CD4-positive, CD25-positive, alpha-beta regulatory T cell (primary cell): ENCODE measurements at places on chromosomes 1 and 21.

- DNase-seq, result no peak
- H3K4me1 ChIP-seq, result peaks cover 13% of the 10 kb centered on the region
- H3K27ac ChIP-seq, result no peak overlapping the region
- H3K27me3 ChIP-seq, result no peaks in the 10 kb centered on the region
Measured at GRCh38 chr1:84855691-84856630, 37.0 kb downstream of the LPAR3 start.

DNA sequence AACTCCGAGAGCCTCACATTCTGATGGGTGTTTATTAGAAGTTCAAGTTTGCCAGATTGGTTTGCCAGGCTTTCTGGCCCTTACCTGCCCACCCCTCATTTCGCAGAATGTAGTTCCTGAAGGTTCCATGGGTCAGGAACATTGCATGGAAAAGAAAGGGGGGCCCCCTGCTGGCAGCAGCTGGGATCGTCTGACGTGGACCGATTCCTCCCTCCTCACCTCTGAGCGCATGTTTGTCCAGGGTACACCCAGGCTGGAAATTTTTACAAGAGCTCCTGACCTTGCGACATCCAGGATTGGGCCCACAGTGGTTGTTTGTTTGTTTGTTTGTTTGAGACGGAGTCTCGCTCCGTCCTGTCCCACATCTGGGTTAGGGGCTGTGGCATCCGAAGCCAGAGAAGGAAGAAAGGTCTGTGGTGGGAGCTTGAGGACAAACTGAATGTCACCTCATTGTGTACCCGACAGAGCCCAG lies 126.0 kb upstream of the TMEM51 start:
- no peaks in the 10 kb centered on the region for H3K27me3 ChIP-seq
- no peak overlapping the region for H3K27ac ChIP-seq
- no peaks in the 10 kb centered on the region for H3K4me1 ChIP-seq
- no peaks in the 10 kb centered on the region for H3K36me3 ChIP-seq

DNA sequence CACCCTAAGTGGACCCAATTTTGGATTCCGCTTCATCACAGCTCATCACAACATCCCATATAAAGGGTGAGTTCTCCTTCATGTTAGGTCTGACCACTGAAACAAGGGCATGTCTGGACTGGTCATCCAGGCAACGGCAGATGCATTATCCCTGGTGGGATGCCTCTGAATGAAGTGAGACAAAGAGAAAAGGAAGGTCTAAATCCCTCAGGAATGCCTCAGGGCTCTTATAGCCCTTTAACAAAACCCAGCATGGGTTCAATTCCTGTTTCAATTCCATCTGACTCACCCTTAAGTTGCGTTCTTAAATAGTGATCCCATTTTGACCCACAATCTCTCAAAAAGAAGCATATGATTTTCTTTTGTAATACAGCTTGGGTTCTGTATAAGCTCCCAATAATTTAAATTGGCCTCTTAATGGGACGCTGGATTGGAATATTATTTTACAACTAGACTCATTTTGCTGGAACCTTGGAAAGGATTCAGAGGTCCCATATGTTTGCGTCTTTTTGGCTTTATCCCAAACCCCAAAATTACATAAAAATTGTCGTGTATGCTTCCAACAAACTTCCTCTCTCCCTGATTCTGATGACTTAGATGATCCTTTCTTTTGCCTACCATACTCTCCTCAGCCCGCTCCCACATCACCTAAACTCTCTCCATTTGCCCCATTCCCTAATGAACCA lies 287.4 kb upstream of the ZP4 start:
- no peaks in the 10 kb centered on the region for H3K27me3 ChIP-seq
- no peaks in the 10 kb centered on the region for H3K4me1 ChIP-seq
- H3K4me3 ChIP-seq, result no peak overlapping the region
- H3K27ac ChIP-seq, result no peak overlapping the region

DNA sequence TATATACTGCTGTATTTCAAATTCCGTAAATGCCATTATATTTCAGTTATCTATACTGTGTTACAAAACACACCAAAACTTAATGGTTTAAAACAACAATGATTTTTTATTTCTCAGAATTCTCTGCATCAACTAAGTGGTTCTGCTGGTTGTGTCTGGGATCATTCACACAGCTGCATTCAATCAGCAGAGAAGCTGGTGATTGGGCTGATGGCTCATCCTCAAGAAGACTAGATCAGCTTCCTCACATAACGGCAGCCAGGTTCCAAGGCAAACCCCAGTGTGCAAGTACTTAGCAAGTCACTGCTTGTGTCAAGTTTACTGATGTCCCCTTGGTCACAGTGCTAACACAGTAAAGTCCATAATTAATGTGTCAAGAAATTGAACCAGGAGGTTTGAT lies 86.3 kb upstream of the VANGL1 start:
- H3K36me3 ChIP-seq, result no peaks in the 10 kb centered on the region
- no peak overlapping the region for H3K4me3 ChIP-seq
- DNase-seq, result no peak
- H3K4me1 ChIP-seq, result no peaks in the 10 kb centered on the region

DNA sequence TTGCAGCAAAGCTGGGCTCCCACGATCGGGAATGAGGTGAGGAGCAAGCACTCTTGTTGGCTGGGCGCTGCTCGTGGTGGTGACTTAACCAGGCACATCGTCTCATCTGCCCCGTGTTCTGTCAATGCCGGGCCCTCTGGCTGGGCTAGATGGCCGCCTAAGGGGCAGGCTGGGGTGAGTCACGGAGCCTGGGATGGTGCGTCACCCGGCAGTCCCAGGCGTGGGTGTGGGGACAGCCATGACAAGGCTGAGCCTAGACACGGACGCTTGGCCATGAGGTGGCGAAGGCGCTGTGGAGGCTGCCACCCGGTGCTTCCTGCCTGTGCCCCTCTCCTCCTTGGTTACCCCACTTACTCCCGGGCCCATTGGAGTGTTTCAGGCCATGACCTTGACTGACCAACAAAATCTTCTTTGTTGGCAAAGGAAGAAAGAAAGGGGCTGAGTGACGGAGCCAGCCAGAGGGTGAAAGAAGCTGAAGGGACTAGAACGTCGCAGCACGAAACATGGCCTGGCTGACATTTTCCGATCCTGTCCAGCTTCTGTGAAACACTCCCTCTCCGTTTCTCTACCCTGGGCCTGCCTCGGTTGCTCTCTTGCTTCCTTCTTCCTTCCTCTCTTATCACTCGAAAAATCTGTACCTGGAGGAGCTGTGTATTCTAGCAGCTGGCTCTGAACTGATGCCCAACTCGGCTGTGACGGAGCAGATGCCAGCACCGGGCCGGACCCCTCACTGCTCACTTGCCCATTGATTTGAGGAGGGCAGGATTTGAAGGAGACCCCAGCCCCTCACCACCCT lies 596 bp downstream of the CD247 start:
- DNase-seq, result peak; percentile 69
- peaks cover 11% of the 10 kb centered on the region for H3K36me3 ChIP-seq
- H3K27ac ChIP-seq, result peak overlapping the region; percentile 93

DNA sequence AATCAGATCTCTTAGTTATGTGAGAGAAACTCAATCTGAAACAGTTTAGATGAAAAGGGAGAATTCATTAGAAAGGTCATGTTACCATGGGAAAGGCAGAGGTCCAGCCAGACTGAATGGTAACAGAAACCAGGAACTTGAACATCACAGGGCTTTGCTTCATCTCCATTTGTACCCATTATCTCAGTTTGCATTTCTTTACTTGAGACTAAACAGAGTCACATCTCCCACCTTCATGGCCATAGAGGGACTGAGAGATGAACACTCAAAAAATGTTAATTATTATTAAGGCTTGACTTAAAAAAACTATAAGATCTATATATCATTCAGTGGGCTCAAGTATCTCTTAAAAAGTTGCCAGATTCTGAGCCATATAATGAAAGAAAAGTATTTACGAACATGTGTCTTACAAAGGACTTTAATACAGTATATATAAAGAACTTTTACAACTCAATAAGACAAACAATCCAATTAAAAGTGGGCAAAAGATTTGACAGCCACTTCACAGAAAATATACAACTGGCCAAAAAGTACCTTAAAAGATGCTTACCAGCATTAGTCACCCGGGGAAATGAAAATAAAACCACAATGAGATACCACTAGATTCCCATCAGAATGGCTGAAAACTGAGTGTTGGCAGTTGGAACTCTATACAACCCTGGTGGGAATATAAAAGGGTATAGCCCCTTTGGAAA lies 13.2 kb downstream of the KYAT3 start:
- no peak overlapping the region for H3K4me3 ChIP-seq
- H3K27ac ChIP-seq, result no peak overlapping the region
- H3K36me3 ChIP-seq, result peaks cover 18% of the 10 kb centered on the region
- no peak for DNase-seq

DNA sequence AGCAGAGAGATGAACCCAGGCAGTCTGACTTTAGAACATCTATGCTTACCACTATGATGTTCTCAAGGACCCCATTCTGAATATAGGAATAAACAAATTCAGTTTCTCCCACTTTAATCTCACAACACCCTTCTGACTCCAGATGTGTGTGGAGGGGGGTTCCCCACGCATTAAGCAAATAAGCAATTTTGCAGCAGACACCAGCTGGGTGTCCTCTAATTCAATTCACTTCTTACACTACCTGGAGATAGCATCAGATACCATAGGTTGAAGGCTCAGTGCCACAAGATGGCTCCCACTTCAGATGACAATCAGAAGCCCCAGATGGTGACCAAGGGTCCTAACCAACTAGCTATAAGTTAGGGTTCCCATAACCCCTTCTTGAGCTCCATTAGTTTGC lies 30.3 kb upstream of the CEP350 start:
- DNase-seq, result no peak
- no peaks in the 10 kb centered on the region for H3K27me3 ChIP-seq
- no peaks in the 10 kb centered on the region for H3K4me1 ChIP-seq
- H3K36me3 ChIP-seq, result peaks cover 25% of the 10 kb centered on the region
- no peak overlapping the region for H3K4me3 ChIP-seq
- no peak overlapping the region for H3K27ac ChIP-seq

DNA sequence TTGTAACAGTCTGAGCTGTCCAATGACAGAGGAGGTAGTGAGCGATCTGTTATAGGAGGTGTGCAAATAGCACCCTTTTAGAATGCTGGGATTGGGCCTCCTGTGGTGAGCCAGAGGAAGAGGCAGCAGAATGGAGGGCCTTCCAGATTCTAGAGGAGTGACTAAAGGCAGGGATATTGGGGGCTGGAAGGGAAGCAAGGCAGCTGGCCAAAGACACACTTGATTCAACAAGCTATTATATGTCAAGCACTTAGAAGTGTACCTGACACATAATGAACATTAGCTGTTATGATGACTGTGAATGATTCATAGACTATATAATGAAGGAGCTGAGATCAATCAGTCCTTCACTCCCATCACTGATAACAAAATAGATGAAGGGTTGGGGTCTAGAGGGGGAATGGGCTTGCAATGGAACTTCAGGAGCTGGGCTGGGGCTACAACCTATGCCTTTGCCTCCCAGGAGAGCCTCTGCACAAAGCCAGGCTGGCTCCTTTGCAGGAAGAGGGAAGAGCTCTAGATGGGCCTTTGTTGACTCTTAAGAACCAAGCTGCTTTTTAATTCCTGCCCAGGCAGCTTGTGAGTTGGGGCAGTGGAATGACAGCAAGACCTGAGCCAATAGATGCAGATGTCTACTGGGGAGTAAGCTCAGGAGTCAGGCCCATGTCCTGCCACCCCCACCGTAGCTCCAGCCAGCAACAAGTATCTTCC lies 2.3 kb upstream of the MKNK1 start:
- H3K4me3 ChIP-seq, result no peak overlapping the region
- H3K36me3 ChIP-seq, result peaks cover 26% of the 10 kb centered on the region
- H3K27ac ChIP-seq, result no peak overlapping the region
- no peak for DNase-seq
- no peaks in the 10 kb centered on the region for H3K27me3 ChIP-seq

GRCh38 chr21:41133874-41134522 lies 34.0 kb upstream of the BACE2 start:
- no peak for DNase-seq
- H3K27ac ChIP-seq, result no peak overlapping the region
- H3K4me1 ChIP-seq, result no peaks in the 10 kb centered on the region
- no peaks in the 10 kb centered on the region for H3K36me3 ChIP-seq

DNA sequence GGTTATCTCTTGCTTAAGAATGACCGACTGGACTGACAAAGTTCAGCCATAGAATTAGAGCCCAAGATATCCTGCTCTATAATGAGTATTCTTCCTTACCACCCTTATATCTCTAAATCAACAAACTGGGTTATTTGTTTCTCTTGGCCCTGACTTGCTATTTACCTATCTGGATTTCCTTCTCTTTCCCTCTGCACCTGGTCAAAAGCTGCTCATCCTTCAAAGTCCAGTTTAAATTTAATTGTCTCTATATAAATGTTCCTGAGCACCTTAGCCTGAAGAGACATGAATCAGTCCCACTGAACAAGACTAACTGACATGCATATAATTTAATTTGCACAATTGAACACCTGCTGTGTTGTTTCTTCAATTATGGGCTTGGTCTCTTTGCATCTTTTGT lies 127.1 kb upstream of the KCNJ15 start:
- H3K36me3 ChIP-seq, result no peaks in the 10 kb centered on the region
- H3K27ac ChIP-seq, result no peak overlapping the region
- H3K4me1 ChIP-seq, result no peaks in the 10 kb centered on the region
- no peak for DNase-seq
- H3K27me3 ChIP-seq, result peaks cover 5% of the 10 kb centered on the region

- H3K27ac ChIP-seq, result no peak overlapping the region
- H3K36me3 ChIP-seq, result no peaks in the 10 kb centered on the region
- H3K4me1 ChIP-seq, result no peaks in the 10 kb centered on the region
- no peak for DNase-seq
- no peak overlapping the region for H3K4me3 ChIP-seq
Measured at GRCh38 chr1:17365293-17365692, 6.7 kb upstream of the PADI6 start.

GRCh38 chr1:50155541-50155940 lies 46.8 kb downstream of the ELAVL4 start:
- no peak overlapping the region for H3K4me3 ChIP-seq
- DNase-seq, result no peak
- no peaks in the 10 kb centered on the region for H3K4me1 ChIP-seq
- no peak overlapping the region for H3K27ac ChIP-seq
- no peaks in the 10 kb centered on the region for H3K27me3 ChIP-seq
- no peaks in the 10 kb centered on the region for H3K36me3 ChIP-seq

GRCh38 chr1:202376247-202376646 lies 27.7 kb downstream of the PPP1R12B start:
- H3K36me3 ChIP-seq, result no peaks in the 10 kb centered on the region
- no peak overlapping the region for H3K4me3 ChIP-seq
- no peak overlapping the region for H3K27ac ChIP-seq
